ENCODE measurements at places on chromosomes 7 and 10.
A peak's percentile ranks its signal among the peaks of the same experiment; 100 is the strongest.

DNA sequence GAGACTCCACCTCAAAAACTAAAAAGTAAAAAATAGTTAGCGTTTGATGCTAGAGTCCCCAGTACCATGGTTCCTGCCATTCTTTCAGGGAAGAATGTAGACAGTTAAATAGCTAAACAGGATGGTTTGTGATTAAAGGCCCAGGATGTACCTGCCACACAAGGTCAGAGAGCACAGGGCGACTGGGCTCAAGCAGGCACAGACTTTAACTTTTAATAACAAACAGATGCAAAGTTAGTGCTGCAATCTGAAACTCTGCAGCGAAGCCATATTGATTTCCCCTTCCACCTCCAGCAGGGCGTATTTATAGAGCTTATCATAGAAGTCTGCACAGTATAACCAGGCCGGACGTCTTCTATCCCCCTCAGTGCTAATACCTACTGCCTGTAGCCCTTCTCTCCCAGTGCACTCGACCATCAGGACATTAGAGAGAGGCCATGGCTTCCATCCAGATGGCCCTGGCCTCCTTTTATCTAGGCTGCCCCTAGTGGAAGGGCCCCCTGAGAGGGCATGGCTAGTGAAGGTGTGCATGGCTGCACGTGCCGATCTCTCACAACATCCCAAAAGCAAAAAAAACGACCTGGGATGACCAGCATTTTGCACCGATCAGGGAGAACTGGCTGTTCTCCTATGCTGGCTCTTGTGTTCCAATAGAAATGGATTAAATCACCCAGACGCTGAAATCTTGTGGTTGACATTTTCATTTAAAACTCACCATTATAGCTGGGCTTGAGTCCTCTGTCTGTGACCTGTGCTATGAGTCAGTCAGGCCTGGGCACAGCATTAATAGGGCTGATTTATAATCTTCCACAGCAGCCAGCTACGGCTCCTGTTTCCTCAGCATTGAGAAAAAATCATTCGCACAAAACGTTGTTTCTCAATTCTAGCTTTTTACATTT is 7.6 kb upstream of the BAG3 start:
- DNase-seq: peak; percentile 58

DNA sequence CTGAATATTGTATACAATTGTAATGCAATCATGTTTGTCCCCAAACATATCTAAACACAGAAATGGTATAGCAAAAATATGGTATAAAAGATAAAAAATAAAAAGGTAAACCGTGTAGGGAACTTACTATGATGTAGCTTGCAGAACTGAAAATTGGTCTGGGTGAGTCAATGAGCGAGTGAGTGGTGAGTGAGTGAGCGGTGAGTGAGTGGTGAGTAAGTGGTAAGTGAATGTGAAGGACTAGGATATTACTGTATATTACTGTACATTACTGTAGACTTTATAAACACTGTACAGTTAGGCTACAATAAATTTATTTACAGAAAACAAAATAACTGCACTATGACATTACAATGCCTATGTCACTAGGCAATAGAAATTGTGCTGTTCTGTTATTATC is 1163.2 kb upstream of the SORCS1 start:
- DNase-seq: peak; percentile 52

DNA sequence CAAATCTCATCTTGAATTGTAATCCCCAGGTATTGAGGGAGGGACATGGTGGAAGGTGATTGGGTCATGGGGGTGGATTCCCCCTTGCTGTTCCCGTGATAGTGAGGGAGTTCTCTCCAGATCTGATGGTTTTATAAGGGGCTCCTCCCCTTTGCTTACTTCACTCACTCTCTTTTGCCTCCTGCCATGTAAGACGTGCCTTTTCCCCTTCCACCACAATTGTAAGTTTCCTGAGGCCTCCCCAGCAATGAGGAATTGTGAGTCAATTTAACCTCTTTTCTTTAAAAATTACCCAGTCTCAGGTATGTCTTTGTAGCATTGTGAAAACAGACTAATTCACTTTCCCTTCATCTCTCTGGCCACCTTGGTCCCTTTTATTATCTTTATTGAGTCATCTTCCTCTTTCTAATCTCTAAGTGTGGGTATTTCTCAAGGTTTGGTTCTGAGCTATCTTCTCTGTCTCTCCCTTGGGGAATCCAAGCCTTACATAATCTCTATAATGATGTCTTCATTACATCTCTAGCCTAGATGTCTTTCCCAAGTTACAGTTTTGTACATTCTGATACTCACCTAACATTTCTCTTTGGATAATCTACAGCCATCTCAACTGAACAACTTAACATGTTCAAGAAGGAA is 99.1 kb upstream of the JCAD start:
- no peak for DNase-seq

GRCh38 chr10:123600177-123600576 is 66.0 kb upstream of the GPR26 start:
- DNase-seq: no peak

DNA sequence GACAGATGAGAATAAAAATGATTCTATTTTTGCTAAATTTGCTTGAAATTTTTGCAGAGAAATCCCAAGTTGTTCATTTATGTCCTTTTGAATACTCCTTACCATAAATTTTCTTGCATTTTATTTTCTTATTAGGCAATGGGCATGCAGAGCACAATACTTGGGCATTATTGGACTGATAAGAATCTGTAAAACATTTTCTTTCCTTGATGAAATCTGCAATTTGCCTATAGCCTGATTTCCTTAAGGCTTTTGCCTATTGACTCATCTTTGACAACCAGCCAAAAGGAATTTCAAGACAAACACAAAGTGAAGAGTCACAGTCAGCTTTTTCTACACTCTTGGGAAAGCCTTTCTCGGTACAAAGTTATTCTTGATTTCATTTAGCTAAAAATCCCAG is 30.5 kb upstream of the GNAT3 start:
- peak; percentile 92 for DNase-seq
